ENCODE measurements at places on chromosomes 3 and 15.
A peak's percentile ranks its signal among the peaks of the same experiment; 100 is the strongest.

DNA sequence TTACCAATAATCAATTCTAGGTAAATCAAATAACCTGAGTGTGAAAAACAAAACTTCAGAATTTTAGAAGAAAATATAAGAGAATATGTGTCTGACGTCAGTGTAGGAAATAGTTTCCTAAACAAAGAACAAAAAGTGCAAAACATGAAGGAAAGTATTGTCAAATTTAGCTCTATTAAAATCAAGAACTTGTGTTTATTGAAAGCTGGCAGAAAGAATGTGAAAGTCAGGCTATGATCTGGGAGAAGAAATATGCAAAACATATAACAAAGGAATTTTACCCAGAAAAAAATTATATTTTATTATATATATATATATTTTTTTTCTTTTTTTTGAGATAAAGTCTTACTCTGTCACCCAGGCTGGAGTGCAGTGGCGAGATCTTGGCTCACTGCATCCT, 129.1 kb upstream of the ANKRD28 start:
- DNase-seq: no peak

DNA sequence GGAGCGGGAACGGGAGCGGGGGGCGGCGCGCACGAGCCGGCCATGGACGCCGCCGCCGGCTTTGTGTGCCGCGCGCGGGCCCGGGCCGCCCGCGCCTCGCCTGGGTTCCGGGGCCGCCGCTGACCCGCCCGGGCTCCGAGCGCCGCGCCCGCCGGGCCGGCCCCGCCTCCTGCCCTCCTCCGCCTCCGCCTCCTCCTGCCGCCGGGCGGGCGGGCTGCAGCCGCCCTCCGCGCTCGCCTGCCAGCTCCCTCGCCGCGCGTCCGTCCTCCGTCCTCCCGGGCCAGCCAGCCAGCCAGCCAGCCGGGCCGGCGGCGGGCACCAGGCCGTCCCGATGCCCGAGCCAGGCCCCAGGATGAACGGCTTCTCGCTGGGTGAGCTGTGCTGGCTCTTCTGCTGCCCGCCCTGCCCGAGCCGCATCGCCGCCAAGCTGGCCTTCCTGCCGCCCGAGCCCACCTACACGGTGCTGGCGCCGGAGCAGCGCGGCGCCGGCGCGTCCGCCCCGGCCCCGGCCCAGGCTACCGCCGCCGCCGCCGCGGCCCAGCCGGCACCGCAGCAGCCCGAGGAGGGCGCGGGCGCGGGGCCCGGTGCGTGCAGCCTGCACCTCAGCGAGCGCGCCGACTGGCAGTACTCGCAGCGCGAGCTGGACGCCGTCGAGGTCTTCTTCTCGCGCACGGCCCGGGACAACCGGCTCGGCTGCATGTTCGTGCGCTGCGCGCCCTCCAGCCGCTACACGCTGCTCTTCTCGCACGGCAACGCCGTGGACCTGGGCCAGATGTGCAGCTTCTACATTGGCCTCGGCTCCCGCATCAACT, at the start of gene ABHD17C:
Gene ABHD17C, plus strand, starts transcription at position 212 of the 812 bp plus-strand sequence. Its CDS starts 120 bp downstream, at position 332.
- peak; percentile 30 for DNase-seq

GRCh38 chr15:78695854-78696253, 54.8 kb upstream of the CHRNB4 start:
- no peak for DNase-seq

- no peak for DNase-seq
Measured at GRCh38 chr3:172653004-172653572, 57.8 kb downstream of the NCEH1 start.

GRCh38 chr15:99315636-99316035, 64.4 kb downstream of the LRRC28 start:
- no peak for DNase-seq

- peak; percentile 9 for DNase-seq
Measured at GRCh38 chr3:31567036-31567435, 34.3 kb downstream of the STT3B start.

DNA sequence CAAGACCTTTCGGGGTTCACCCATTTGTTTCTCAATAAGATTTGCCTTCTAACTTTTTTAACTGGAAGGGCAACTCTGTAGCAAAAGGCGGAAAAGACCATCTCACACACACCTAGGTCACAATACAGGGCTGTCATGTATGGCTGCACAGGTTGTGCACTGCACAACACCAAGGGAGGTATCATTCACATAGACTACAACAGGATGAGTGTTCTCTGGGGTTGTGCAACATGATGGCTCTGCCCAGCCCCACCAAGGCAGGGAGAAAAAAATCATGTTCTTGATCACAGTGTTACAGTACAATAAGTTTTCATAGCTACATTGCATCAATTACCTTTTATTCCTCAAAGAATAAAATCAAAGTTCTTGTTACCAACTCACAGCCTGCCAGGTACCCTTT, 52.8 kb downstream of the ANXA2 start:
- DNase-seq: no peak
